Brain (organoid and tissue), 16 donors: ENCODE measurements at places on chromosomes 12 and 14.
A peak's percentile ranks its signal among the peaks of the same experiment; 100 is the strongest.

DNA sequence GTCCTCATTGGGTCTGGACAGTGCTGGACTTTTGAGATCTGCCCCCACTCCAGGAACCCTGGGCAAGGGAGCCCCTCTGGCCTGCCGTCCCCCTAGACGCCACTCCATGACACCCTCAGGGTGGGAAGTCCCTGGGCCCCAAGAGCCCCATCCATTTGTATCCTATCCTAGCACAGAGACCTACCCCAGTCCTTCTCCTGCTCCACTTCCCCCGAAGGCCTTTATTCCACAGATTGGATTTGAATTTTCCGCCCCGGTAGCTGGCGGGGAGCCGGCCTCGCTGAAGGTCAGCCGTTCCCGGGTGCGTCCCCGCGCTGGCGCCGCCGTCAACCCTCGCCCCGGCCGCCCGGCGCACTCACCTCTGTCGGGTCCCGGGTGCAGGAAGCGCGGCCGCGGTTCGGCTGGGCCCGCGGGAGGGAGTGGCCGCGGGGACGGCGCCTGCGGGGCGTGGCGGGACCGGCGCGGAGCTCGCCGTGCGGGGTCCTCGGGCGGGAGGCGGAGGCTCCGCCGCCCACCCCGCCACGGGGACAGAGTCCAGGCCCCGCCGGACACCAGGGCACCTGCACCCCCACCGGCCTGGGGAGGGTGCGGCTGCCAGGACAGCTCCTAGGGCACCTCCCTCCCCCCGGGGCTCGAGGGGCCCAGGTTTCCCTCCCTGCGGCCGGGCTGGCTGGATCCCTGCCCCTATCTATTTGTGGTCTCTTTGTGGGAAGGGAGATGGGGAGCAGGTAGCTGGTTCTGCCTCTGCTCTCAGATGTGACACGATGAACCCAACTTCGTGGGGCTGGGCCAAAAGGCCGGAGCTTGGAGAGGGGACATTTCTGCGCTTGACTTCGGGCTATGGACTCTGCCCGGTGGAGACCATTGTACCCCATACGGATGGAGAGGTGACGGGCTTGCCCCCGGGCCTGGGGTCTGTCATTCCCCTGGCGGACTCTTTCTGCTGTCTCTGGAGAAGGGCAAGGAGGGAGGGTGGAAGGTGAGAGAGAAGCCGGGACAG is 19.9 kb upstream of the GPR68 start:
- peak; percentile 37 for DNase-seq

DNA sequence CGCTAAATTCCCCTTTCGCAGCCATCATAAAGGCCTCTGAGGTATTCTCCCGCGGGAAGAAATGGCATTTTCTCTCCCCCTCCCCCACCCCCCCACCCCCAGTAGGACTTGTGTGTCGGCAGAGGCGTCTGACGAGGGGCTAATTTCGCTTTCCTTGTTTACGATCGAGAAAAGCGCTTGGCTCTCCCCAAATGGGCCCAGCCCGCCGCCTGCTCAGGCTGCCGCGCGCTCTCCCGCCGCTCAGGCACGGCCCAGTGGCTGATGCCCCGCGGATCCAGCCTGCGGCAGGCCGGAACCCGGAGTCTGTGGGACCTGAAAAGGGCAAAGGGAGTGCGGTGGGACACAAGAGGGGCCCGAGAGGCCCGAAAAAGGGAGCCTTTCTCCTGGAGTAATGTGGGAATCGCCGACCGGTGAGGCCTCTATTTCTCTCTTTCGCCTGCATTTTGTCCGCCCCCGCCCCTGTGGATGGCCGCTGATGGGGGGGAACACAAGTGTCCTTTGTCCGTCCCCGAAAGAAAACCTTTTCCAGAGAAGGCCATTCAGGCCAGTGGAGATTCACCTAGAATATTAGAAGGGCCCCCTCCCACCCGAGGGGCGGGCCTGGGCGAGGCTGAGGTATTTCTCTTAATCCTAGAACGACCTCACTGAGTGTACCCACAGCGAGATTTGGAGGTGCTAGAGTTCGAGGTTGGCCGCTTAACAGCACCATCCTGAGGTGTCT is 9.0 kb upstream of the HOXC6 start:
- DNase-seq = no peak

DNA sequence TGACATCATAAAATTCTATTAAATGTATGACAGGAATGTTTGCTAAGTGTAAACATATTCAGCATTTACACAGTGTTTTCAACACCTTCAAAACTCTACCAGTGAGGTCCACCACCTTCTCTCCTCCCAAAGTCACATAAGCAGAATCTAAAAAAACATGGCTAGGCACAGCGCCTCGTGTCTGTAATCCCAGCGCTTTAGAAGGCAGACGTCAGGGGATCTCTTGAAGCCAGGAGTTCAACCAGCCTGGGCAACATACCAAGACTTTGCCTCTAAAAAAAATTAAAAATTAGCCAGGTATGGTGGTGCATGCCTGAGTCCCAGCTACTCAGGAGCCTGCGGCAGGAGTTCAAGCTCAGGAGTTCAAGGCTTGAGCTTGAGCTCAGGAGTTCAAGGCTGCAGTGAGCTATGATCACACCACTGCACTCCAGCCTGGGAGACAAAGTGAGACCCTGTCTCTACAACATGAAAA is 30.0 kb downstream of the NUMB start:
- no peak for DNase-seq

GRCh38 chr14:26761532-26761931 is 163.7 kb upstream of the NOVA1 start:
- DNase-seq = no peak

DNA sequence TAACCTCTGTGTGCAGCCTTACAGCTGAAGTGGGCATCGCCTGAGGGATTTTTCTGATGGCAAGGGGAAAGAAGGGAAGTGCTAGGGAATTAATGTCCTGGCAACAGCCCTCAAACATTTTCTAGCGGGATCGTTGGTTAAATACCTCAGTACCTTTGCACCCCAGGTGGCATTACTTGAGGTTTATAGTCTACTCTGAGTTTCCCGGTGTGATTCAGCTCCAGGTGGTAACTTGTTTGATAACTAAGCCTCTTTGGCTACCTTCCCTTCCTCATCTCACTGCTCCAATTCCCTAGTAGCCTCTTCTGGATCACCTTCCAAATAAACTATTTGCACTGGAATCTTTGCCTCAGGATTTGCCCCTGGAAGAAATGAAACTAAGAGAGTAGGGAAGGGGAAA is 237.0 kb upstream of the SSTR1 start:
- DNase-seq = no peak

DNA sequence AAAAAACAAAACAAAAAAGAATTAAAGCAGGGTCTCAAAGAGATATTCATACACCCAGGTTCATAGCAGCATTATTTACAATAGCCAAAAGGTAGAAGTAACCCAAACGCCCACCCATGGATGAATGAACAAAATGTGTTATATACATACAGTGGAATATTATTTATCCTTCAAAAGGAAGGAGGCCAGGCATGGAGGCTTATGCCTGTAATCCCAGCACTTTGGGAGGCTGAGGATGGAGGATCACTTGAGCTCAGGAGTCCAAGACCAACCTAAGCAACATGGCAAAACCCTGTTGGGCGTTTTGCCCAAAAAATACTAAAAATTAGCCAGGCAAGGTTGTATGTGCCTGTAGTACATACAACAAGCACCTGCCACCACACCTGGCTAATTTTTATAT is 4.6 kb downstream of the METTL3 start:
- DNase-seq = no peak

DNA sequence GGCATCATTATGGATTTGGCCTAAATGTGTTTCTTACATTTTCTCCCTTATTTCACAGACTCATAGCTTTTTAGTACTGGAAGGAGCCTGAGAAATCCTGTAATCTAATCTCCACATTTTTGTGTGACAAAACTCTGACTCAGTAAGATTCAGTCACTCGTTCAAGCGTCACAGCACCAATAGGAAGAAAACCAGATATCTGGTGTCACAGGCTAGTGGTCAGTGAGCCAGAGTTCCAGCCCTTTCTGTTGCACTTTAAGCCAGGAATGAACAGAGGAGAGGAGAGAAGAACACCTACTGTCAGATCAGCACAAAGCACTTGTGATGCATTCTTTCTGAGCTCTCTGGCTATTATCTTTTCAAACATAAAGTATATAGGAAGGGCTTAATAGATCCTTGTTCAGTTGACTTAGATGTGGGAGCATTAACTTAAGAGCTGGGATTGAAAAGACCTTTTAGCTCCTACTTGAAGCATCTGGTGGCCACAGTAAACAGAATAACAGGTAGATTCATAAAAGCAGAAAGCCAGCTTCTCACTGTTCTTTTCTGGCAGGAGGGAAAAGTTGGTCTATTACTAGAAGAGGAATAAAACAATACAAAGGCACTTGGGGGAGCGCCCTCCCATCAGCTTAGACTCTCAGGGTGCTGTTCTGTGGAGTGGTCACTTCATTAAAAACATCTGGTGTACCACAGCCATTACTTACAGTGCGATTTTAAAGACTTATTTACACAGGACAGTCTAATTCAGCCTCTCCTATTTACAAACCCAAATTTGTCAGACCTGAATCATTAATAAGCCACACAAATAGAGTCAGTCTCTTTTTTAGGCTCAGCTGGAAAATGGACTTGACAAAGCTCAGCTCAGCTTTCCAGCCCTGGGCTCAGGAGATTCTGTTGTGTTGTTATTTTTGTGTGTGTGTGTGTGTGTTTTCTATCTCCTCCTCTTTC is 12.2 kb upstream of the NID2 start:
- no peak for DNase-seq

- DNase-seq = no peak
Measured at GRCh38 chr12:101962486-101962885, 85.1 kb downstream of the DRAM1 start.

DNA sequence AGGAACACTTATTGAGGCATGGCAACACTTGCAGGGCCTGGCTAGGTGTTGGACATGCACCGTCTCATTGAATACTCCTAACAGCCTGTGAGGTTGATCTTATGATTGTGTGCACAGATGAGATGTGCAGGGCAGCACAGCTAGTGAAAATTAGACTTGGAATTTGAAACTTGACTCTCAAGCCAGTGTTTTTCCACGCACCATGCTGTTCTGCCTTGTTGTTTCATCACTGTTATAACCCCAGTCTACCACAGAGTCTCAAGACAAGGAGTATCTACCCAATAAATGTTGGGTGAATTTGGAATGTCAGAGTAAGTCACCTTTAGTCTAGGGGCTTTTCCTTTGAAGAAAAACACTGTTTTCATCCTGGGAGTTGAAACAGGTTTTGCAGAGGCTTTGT is 55.8 kb upstream of the LRIG3 start:
- DNase-seq = no peak

DNA sequence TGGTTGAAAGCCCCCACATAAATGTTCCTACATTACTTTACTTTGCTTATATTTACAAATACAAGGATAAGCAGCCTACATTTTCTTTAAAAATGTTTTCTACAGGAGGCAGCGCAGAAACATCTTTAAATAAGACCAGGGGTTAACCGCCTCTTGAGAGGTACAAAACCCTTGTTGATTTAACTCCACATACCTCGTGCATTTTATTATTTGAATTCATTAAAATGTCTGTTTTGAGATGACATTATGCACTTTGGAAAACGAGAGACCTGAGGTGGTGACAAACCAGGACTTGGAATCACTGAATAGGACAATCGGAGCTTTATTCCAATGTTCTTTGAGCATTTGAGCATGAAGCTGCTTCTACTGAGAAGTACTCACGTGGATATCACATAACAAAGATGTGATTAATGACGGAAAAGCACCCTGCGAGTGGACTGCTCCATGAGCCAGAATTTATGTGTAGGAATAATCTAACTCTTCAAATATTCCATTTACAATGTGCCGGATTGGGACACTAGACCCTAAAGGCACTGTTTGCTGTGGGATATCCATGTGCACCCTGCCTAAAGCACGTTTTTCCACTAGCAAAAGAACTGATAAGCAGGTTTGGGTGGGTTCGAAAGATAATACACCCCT is 746 bp upstream of the DUSP16 start:
- DNase-seq = peak; percentile 23

GRCh38 chr14:31510222-31510621 is 22.4 kb upstream of the GPR33 start:
- DNase-seq = peak; percentile 63

- DNase-seq = peak; percentile 60
Measured at GRCh38 chr12:95096852-95097251, 23.4 kb upstream of the NR2C1 start.

DNA sequence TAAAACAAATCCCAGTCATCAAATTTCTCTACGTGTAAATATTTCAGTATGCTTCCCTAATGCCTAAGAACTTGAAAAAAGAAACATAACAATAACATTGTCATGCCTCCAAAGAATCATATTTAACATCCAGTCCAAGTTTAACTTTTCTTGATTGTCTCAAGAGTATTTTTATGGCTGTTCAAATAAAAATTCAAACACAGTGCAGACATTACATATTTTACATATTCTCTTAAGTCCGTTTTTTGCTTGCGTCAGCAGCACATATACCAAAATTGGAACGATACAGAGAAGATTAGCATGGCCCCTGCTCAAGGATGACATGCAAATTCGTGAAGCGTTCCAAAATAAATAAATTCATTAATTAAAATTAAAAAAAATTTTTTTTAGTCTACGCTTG is 23.3 kb upstream of the EEA1 start:
- DNase-seq = no peak
